ENCODE measurements at places on chromosomes 16 and 17.

- DNase-seq = no peak
Measured at GRCh38 chr17:82684228-82684841, 14.2 kb downstream of the RAB40B start.

- no peak for DNase-seq
Measured at GRCh38 chr16:75097941-75098901, 18.4 kb downstream of the LDHD start.

DNA sequence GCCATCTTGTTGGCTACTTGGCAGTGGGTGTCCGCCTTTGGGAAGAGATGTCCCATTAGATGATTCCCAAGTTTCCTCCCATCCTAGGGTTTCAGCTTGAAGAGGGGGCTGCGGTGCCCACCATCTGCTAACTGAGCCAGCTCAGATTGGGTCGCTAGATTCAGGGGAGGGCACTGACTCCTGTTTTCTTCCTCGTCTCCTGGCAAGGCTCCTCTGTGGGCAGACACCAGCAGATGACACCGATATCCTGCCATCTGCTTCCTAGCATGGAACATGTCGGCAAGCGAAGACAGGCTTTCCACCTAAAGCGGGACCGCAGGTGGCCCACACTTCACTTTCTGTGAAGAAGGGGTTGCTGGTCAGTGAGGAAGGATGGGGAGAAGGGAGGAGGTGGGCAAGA lies 27.3 kb downstream of the C17orf75 start:
- DNase-seq = no peak

- peak; percentile 21 for DNase-seq
Measured at GRCh38 chr16:83928341-83929055, 24.5 kb upstream of the OSGIN1 start.

- no peak for DNase-seq
Measured at GRCh38 chr17:76142585-76143041, 1.6 kb upstream of the FOXJ1 start.

DNA sequence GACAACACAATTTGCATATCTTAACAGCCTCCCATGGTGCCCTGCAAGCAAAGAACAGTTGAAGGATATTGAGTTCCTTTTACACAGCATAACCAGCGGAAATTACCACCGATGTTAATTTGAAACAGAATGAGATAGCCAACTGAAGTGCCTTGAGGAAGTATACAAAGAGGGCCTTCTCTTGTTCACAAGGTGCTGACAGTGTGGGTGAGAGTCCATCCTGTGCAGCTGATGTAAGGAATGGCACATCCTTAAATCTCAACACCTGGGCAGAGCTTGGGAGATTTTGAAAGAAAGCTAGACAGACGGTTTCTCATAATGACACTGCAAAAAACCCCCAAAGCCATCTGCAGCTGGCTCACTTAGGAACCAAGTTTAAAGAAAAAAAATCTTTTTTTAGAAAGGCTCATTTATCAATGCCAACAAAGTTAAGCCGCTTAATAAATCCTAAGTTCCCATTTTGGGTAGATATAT lies 818.6 kb downstream of the KCNJ2 start:
- no peak for DNase-seq

GRCh38 chr16:1762879-1763520 lies 8.3 kb downstream of the NME3 start:
- DNase-seq = no peak

- DNase-seq = peak; percentile 27
Measured at GRCh38 chr16:72530434-72530833, 358.5 kb upstream of the PMFBP1 start.

All from fibroblast of skin of left quadriceps (primary cell).